ENCODE measurements at places on chromosomes 4 and X. TPM values are rescaled to one million over a fixed set of nuclear protein-coding genes. Genes with fewer than 3 reads are reported as not detected.

The HMGN5 gene
- total RNA-seq = 1.8 TPM

The MYOZ2 gene
- 0.69 TPM for total RNA-seq

The MED14 gene
- 18.9 TPM for total RNA-seq

The VCX3B gene
- total RNA-seq = not detected

The EMCN gene
- total RNA-seq = not detected

- DNase-seq = peak; percentile 3
Observed at GRCh38 chr4:152166567-152166966, 369.3 kb downstream of the FBXW7 start.

DNA sequence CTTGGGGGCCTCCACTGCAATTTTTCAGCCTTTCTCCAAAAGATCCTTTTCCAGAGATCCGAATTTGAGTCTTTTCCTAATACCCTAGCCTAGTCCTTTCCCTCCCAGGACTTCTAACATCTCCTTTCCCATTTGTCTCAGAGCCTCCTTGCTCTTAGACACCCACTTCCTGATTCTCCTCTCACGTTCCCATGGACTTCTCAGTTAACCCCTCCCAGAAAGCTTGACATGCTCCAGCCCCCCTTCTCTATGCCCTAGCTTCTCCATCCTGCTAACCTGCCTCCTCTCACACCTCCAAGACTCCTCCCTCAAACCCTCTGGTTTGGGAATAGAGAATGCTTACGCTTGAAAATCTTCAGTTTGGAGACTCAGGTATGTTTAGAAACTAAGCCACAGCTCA is 2.5 kb downstream of the UBA1 start:
- no peak for DNase-seq

- peak; percentile 77 for DNase-seq
Observed at GRCh38 chr4:152515678-152516077, 20.2 kb downstream of the FBXW7 start.

GRCh38 chr4:42644897-42645296 is 12.0 kb downstream of the ATP8A1 start:
- DNase-seq = no peak

DNA sequence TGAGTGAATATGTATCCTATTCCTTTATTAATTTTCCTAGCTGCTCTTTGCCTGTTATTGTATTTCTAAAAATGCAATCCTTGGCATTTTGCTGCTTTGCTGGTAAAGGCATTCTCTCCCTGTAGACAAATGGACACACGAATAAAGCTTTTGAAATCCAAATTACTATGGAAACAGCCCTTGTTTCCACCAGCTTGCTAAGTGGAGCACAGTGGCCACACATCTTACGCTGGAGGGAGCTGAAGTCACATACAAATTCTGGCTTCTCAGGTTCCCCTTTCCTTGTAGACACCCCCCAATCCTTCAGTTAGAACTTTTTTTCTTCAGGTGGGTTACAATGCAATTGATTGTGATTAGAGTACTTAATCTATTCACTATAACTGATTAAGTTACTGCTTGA is 66.2 kb downstream of the AGA start:
- DNase-seq = no peak

DNA sequence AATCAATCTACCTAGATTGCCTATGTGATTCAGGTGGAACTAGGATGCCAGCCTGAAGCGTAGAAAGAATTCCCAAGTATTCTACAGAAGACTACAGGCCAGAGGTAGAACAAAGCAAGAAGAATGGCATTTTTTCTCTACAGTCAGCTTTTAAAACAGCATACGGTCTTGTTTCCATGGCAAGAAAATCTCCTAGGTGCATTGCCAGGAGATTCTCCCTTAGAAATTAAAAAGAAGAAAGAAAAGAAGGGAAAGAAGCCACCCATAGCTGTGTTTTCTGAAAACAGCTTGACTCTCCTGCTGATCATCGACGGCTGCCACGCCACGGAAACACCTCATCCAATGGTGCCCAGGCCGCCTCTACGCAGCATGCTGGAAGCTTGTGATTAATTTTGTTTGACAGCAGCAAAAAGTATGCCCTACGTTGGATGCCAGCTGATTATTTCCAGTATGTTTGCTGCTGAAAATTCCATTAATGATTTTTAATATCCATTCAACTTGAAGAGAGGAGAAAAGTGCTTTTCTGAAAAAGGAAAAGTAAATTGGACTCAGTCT is 24.1 kb downstream of the ANK2 start:
- no peak for DNase-seq

DNA sequence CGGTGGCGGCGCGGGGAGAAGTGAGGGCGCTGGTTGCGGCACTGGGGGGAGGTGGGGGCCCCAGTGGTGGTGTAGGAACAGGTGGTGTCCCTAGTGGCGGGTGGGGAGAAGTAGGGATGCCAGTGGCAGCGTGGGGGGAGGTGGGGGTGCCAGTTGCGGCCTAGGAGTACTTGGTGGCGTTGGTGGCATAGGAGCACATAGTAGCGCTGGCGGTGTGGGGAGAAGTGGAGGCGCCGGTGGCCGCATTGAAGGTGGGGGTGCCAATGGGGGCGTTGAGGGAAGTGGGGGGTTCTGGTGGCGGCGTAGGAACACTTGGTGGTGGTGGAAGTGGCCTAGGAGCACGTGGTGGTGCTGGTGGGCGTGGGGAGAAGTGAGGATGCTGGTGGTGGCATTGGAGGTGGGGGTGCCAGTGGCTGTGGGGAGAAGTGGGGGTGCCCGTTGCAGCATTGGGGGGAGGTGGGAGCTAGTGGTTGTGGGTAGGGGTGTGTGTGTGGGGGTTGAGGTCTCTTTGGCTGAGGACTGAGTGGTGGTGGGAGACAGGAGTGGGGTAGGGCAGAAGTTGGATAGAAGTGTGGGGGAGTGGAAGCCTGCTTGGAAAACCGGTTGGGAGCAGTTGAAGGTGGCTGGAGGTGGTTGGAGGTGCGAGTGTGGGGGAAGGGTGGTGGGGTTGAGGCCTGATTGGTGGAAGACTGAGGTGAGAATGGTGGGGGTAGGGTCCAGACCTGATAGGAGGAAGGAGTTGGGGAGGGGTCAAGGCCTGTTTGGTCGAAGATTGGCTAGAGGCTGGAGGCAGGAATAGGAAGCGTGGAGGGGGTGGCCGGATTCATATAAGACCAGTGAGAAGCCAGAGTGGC is 1.1 kb downstream of the GCNA start:
- no peak for DNase-seq

DNA sequence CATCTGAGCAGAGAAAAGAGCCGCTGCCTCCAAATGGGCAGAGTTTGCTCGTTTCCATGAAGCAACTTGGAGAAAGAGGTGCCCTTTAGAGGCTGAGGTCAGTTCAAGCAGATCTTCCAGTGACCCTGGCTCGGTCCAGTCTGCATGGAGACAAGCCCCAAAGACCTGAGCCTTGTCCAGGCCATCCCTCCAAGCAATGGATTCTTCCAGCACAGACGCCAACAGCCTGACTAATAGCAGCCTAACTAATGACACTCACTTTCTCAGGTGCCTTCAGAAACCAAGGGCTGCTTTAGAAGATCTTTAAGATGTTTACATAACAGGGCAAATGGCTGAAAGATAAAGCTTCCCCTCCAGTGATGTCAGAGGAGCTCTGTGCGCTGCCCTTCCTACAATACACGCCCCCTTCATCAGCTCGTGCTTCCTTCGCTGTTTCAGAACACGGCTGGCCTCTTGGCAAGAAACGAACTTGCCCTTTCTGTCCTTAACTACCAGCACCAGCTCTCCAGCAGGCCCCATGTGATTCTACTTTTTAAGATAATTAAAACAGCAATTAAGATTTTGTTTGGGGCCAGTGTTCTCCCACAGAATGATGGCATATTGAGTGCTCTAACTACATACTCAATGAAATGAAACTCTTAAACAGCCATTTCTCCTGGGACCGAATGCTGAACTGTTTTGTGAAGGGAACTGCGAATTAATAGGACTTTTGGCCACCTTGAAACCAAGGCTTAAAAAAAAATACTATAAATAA is 119.0 kb downstream of the GPR143 start:
- DNase-seq = no peak

DNA sequence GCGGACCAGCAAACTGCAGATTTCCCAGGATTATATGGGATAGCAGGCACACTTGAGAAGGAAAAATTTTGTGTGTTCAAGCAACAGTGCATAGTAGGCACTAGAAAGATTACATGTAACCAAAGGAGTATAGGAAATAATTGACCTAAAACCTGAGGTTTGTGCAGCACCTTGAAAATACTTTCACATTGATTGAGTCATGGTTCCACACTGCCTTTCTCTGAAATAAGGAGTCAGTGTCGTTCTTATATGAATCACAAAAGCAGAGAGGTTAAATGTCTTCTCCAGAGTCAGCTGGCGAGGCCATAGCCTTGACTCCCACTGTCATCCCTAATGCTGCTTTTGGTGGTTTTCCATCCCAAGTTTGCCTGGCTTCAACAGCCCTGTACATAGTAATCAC is 138.9 kb downstream of the SOWAHB start:
- peak; percentile 43 for DNase-seq

- peak; percentile 22 for DNase-seq
Observed at GRCh38 chrX:153469811-153470410, 465 bp downstream of the HAUS7 start.

GRCh38 chrX:49991758-49992157 is 69.4 kb downstream of the CLCN5 start:
- DNase-seq = no peak

DNA sequence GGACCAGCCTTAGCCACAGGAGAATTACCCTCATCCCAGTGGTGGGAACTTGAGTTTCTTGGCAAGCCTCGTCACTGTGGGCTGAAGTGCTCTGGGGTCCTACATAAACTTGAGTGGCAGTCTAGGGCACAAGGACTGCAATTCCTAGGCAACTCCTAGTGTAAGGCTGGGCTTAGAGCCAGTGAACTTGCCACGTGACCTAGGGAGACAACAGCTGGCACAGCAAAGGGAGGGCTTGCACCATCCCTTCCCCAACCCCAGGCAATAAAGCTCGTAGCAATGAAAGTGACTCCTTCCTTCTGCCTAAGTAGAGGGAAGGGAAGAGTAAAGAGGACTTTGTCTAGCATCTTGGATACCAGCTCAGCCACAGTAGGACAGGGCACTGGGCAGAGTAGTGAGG is 81.8 kb downstream of the TEX11 start:
- peak; percentile 25 for DNase-seq

DNA sequence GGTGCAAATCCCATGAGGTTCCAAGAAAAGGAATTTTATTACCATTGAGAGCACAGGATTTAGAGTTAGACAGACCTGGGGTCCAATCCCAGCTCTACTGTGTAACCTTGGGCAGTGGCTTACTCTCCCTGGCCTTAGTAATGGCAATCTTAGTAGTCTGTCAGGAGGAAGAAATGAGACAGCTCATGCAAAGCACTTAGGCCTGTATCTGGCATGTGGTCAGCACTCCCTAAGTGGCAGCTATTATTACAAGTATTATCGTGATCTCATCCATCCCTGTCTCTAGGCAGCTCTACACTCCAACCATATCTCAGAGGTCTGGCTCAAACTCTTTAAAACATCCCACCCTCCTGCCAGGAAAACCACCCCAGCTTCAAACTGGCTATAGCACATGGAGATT is 129.6 kb upstream of the NALF2 start:
- no peak for DNase-seq

DNA sequence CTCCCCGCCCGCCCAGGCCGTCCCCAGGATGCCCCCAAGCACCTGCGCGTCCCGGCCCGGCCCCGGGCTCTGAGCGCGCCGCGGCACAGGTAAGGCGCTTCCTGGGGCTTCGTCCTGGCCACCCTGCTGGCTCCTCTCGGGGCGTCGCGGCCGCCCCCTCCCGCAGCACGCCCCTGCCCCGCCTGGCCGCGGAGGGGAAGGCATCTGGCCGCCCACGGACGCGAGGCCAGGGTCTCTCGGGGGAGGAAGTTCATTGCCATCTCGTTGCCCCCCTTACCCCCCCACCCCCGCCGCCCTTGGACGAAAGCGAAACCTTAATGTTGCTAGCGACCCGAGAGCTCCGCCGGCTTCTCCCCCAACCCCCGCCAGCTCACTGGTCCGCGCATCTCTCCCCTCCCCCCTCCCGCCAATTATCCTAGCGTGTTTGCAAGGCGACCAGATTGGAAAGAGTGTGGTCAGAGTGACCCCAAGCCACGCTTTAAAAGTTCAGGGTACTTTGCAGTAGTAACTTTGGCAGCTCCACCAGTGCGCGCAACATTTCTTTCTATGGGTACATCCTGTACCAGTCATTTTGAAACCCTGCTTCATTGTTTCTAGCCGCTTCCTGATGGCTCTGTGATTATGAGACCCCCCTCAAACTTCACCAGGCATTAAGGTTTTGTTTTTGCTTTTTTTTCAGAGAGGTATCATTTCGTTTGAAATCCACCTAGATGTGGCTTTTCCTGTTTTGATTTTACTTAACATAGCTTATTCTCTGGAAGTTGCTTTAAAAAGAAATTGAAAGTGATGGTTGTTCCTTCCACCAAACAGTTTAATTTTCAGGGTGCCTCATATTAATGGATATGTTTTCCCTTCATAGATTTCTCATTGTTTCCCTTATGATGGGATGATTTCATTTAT is 626 bp downstream of the TBC1D1 start:
- DNase-seq = peak; percentile 13

DNA sequence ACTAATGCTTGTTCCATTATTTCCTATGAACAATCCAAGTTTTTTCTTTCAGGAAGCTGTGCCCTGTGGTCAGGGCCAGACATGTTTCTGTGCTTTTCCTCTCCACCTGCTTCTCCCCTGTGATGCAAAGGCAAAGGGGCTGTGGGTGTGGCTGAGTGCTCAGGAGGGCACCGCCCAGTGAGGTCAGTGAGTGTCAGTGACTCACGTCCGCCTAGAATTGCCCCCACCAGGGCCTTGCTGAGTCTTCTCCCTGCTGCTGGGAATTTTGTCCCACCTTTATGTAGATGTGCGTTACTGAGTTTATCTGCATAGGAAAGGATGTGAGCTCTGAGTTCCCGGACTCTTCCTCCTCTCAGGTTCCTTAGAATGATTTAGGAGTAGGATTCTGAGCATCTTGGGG is 283.2 kb downstream of the DCHS2 start:
- peak; percentile 48 for DNase-seq

GRCh38 chrX:50712777-50713176 is 101.2 kb downstream of the SHROOM4 start:
- no peak for DNase-seq

DNA sequence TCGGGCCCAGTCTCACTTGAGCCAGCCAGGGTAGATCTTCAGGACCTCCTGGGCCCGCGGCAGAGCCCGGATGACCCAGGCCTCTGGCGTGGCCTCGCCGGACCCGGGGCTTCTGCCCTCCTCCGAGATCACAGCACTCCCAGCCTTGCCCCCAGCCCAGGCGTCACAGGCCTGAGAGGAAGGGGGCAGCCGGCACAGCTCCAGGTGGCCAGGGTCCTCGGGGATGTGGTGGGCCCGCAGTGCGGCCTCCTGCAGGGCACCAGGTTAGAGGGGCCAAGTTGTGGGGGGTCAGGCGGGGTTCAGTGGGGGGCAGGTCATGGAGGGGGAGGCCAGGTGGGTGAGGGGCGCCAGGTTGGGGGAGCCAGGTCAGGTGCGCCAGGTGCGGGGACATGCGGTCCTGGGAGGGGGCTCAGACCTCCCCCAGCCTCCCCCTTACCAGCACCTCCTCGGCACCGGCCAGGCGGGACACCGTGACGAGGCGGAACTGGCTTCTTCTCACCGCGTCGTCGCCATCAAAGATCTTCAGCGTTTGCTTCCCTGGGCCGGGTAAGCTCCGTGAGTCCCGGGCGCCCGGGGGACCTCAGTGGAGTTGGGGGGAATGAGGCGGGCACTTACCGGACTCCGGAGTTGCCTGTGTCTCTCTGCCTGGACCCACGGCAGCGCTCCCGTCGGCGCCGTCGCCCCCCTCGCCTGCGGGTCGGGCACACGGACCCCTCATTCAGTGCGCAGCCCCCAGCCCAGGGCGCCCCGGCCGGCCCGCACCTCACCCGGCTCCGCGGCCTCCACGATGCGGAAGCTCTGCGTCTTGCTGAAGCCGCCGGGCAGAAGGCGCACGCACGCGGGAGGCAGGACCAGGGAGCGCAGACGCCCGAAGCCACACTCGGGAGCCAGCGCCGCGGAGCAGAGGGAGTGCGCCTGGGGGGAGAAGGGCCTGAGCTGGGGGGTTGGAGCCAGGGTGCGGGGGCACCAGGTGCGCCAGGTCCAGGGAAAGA is 6.0 kb downstream of the DGKQ start:
- no peak for DNase-seq

Measured in LHCN-M2 (cell line).